ENCODE measurements at places on chromosomes 3 and 15. TPM values are rescaled to one million over a fixed set of nuclear protein-coding genes. Genes with fewer than 3 reads are reported as not detected.

RTP4 gene
- total RNA-seq = 0.58 TPM

LRRC31 gene
- not detected for total RNA-seq

PLA2G4B gene
- 3.9 TPM for total RNA-seq

CLSTN2 gene
- total RNA-seq = 6.6 TPM

IL17RE gene
- total RNA-seq = 0.81 TPM

HCN4 gene
- not detected for total RNA-seq

CMC1 gene
- total RNA-seq = 6.5 TPM

KBTBD13 gene
- total RNA-seq = not detected

DNA sequence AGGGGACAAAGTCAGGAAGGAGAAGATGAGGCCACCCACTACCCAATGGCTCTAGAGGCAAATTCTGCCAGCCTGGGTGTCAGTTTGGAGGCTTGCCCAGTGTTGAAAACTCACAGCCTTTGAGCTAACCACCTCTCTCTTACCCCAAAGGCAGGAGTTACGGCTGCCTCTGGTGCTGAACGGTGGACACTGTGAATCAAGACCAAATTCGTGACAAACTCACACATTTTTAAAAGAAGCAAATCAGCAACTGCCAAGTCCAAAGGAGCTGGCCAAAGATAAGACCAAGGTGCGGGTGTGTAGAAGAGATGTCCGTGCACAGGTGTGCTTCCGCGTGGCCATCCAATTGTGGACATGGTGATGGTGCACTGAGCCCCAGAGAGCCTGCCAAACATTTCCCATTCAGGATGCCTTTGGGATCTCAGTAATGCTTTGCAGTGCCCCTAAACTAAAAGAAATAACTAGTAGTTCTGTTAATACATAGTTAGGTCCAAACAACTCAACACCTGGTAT is 74.6 kb downstream of the FAM174B start:
- ATAC-seq = no peak

GRCh38 chr3:52524258-52524751 is 9.4 kb downstream of the NT5DC2 start:
- ATAC-seq = no peak

DNA sequence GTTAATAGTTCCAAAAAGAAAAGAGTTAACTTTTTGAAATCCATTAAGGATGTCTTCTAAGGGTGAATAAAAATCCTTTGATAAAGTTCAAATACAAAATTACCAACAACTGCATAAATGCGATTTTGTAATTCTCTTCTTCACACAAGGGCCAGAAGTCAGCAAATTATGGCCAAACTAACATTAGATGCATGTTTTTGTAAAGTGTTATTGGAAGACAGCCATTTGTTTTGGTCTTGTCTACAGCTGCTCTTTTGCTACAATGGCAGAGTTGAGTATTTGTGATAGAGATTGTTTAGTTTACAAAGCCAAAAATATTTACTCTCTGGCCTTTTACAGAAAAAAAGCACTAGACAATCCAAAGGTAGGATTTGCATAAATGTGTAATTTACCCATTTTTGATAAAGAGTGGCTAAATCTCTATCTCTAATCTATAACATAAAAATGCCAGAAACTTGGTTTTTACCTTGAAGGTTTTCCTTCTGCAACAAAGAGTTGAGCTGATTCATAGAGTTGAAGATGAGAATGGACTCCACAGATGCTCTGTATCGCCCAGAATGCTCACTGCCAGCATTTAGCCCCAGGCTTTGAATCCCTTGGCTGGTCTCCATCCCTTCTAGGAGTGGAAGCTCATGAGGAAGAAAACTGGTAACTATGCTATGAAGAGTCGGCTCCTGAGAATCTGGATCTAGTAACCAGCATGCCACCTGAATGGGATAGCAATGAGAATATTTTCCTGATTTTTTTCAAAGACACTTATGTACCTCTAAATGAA is 64.5 kb downstream of the POLQ start:
- ATAC-seq = no peak

- no peak for ATAC-seq
These were observed 34.1 kb downstream of the TSPAN3 start for GRCh38 chr15:77036537-77037387.

- ATAC-seq = no peak
These were observed 1.4 kb upstream of the GPR156 start for GRCh38 chr3:120286465-120286864.

DNA sequence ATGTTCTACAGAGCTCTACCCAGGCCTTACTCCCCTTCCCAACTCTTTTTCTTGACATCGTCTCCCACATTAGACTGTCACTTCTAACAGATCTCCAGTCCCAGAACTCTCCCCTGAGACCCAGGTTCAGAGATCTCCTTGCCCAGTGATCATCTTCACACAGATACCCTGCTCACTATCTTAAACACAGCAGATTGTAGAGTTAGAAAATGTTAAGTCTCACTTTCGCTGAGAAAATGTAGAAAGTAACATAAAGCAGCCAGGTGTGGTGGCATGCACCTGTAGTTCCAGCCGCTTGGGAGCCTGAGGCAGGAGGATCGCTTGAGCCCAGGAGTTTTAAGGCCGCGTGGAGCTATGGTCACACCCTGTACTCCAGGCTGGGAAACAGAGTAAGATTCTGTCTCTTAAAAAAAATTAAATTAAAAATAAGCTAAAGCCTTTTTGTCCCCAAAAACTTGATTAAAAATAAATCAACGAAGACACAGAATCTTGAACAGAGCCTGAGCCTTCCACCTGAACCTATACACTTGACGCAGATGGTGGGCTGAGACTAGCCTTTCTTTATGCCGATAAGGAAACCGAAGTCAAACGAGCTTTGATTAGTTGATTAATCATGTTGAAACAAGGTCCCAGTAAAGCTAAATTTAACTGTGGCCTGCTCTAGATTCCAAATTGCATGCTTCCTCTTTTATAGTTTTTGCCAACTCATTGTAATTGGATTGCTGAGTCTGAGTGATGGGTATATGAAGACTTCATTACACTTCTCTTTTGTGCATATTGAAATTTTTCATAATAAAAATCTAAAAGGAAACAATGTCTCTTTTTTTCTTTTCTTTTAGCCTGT is 31.3 kb upstream of the BLM start:
- ATAC-seq = no peak

DNA sequence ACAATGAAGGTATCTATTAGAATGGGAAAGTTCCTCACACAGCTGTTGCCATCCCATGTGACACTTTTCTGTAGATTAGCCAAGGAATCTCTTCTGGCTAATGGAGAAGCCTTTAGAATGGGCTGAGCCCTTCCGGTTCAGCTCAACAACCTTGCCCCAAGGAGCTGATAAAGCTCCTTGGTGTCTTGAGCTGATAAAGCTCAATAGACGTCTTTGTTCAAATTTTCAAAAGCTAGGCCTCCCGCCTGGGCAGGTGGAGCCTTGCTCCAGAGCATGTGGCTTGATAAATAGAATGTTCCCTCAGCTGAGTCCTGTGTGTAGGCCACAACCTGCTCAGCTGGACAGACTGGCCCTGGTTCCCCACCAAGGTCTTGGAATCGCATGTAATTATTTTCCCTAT is 7.2 kb upstream of the BNIP2 start:
- no peak for ATAC-seq

GRCh38 chr3:11465744-11466616 is 177.7 kb downstream of the VGLL4 start:
- ATAC-seq = peak; percentile 94

DNA sequence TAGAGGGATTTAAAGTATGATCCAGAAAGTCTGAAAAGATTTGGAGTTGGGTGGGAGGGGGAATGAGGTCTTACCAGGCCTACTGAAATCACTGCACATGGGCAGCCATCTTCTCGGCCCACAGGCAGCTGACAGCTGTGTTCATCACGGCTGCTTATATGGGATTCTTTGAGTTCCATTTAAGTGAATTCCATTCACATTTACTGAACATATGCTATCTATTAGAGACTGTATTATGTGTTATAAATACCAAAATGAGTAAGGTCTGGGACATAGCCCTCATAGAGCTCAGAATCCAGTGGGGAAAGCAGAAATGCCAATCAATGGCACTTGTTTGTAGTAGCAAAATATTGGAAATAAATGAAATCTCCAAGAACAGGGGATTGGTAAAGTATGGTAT is 91.1 kb downstream of the TRIM42 start:
- no peak for ATAC-seq

DNA sequence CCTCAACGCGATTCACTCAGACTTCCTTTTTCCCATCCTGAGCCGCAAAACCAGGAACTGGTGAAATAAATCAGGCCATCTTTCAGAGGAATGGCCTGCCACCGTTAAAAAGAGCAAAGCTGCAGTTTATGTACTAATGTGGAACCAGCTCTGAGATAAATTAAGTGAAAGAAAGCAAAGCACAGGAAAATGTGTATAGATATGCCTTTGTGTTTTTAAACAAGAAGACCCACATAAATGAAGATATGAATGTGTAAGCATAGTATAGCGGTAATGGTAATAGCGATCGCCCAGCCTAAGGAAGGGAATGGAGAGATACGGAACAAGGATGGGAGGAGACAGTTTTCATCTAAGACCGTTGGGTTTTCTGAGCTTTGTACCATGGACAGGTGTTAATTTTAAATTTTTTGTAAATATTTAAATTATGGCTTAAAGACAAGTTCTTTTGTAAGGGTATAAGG is 30.8 kb upstream of the RPN1 start:
- ATAC-seq = no peak

DNA sequence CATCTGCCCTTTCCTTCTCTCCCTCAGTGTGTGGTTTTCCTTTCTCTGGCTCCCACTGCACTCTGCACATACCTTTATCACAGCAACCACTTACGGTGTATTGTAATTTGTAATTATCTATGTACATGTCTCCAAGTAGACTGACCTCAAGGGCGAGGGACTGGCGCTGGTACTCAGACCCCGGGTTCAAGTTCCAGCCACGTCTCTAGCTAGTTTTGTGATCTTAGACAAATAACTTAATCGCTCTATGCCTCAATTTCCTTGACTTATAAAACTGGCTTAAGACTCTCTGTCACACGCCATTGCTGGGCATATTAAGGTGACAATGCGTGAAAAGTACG is 607 bp upstream of the SENP2 start:
- no peak for ATAC-seq

DNA sequence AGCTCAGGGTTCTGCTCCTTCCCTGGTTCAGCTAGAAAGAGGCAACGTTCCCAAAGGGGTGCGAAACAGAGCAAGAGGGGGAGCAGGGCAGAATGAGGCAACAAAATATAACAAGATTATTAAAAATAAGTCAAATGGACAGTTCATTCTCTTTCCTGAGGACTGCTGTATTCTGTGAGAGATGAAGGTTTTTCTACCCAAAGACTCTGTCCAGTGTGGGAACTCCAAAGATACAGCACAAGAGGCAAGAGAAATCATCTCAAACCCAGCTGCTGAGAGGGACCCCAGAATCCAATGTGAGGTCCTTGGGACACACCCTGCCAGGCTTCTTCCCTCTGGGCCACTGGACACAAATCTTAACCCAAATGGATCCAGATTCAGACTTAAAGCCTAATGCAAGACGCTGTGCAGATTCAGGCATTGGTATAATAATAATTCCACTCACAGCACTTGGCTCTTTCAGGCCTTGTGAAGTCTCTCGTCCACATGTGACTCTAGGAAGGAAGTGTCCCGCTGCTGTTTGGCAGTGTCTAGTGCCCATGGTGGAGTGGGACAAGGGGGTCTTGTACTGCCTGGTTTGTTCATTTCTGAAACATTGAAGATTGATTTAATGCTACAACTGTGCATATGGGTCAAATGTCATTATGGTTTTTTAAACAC is 14.5 kb upstream of the ARHGAP31 start:
- ATAC-seq = no peak

DNA sequence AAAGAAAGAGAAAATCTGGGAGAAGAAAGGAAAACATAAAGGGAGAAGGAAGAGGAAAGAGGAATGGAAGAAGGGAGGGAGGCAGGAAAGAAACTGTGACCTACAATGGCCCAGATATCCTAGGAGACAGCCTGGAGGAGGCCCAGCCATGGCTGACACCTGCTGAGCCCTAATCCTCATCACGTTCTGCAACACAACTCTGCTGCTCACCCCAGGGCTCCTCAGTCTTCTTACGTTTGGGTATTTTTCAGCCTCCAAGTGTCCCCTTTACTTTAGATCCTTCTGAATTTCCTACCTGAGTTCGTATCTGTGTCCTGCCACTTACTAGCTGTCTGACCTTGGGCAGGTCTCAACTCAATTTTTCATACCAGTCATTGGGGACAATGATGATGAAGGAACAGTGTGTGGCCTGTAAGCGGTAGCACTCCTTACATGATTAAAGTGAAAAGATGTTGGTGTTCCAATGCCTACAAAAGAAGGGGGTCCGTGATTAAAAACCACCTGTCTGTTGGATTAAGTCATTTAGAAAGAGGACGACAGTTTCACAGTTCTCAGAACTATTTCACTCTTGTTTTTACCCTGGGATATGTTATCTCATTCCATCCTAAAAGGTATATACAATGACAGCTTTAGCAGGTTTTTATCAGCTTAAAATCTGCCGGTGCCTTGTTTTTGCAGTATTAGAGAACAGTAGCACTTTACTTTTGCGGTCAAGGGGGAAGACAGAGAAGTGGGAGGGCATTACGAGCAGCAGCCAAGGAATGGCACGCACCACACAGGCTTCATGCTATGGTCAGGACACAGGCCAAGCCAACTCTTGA is 47.4 kb downstream of the CCR4 start:
- no peak for ATAC-seq

DNA sequence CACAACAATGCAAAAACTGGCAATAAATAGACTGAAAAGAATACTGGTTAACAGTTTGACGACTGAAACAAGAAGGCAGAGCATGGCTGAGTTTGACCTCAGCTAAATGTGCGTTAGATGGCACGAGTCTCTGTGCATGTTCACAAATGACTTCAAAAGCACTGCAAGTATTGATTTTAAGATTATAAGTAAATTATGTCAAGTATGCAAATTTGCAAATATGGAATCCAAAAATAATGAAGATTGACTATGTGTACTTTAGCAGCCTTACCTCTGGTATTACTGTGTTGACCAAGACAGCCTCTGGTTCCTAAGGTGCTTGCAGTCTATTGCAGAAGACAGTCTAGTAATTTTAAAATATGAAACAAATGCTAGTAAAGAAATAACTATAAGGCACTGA is 2.6 kb upstream of the EIF5A2 start:
- ATAC-seq = no peak
